ENCODE measurements at places on chromosomes 16 and 17.

GRCh38 chr17:10337976-10338375, 34.8 kb downstream of the MYH13 start:
- no peak for DNase-seq

GRCh38 chr17:40158438-40159013, 18.2 kb downstream of the CASC3 start:
- no peak for DNase-seq

GRCh38 chr17:19371259-19372010, 6.9 kb upstream of the MAPK7 start:
- DNase-seq: no peak

DNA sequence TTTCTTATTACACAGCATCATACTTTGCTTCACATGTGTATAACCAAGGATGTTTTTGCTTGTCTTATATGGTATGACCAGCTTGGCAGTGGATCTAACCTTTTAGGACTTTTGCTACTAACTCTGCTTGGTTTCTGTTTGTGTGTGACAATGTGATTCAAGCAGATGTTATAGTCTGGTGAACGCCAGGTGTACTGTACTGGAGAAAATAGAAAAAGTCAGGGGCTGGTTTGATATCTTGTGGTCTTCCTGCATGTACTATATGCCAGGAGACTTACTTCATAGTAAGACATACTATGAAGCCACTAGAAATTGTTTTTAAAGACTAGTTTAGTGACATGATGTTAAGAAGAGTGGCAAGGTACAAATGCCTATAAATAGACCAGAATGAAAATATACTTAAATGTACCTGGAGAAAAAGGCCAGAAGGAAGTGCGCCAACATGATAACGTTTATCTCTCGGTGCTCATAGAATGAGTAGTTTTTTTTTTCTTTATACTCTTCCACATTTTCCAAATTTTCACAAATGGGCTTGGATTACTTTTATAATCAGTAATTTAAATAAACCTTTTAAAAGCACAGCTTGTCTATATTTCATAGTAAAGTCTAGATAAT, 112.3 kb downstream of the PRKCA start:
- DNase-seq: no peak

DNA sequence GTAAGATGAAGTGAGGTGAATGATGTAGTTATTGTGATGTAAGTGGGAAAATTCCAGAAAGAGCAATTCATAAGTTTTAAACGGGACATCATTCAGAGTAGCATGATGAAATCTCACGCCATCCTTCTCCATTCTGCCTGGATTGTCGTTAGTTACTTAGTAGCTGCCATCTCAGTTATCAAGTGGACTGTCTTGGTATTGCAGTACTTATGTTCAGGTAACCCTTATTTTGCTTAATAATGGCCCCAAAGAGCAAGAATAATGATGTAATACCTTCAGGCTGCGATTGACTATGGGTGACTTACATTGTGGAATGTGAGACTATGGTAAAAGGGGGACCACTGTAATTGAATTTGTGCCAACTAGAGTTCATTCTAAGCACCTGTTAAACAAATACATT, 234.1 kb upstream of the TOM1L1 start:
- no peak for DNase-seq

- no peak for DNase-seq
Observed at GRCh38 chr17:48609033-48609432, 1.8 kb downstream of the HOXB7 start.

DNA sequence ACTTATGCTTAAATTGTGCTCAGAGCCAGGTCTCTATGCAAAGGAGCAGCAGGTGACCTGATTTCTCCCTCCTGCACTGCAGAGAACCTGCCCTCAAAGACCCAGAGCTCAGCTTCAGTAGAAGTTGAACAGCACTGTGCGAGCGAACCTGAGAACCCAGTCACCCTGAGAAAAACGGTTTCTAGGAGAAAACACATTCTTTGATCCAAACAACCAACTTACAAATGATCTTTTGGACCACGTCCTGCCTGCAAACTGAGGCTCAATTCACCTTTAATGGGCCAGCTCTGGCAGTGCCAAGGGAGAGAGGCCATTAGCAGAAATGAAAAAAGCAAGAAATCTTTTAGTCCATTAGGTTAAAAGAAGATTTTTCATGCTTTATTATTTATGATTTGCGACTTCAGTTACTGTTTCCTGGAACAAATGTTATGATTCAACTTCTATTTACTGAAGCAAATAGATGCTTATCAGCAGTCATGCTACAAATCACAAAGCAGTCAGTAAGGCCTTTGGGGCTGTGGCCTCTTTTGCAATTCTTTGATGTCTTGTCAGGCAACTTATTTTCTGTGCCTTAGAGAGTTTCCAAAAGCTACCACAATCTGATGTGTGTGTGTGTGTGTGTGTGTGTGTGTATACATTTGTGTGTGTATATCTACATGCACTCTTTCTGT, 65.7 kb upstream of the LRRC37A3 start:
- peak; percentile 49 for DNase-seq

DNA sequence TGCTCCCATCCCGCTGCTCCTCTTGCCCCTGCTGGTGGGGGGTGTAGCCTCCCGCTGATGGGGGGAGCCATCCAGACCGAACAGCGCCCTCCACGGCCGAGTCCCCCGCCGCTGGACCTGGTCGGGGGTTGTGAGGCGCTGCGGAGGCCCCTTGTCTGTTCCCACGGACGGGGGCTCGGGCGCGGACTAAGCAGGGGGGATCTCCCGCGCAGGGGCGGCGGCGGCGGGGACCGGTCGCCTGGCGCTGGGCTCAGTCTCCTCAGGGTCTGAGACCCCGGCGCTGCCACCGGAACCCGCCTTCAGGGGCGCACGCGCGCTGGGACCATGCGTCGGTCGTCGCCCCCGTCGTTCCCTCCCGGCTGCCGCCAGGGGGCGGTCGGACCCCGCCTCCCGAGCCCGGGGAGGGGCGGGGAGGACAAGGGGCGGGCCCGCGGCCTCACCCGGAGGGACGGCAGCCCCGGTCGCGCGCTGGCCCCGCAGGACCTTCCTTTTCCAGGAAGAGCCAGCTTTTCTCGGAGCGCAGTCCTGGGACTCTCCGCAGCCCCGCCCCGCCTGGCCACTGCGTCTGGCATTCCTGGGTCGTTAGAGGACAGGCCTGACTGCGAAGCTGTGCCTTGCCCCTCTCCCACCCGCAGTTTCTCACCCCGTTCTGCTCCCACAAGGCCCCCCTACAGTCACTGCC, 6.3 kb upstream of the IL32 start:
- DNase-seq: peak; percentile 77

DNA sequence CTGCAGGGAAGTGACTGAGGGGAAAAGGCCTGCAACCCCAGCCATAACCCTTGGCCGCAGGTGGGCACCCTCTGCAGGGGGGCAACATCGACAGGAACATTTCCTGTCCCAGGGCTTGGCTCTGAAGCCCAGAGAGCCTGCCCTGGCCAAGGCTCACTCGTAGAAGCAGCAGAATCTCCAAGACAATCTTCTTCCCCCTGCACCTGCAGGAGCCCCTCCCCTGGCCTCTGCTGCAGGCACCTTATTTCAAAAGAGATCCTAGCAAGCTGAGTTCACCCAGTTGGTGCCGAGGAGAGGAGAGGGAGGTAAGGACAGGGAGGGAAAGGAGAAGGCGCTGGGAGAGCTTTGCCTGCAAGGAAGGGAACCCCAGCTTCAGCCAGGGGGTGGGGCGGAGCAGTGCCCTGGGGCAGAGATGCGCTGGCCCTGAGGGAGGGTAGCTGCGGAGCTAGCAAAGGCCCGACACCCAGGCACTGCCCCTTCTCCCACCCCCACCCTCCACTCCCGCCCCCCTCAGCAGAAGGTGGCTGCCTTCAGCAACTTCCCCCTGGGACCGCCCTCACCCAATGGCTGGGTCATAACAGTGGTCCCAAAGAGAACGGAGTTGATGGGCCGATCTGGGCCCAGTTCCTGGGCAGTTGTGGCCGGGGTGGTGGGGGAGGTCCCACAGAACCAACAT, 104.3 kb upstream of the TNRC6C start:
- no peak for DNase-seq

DNA sequence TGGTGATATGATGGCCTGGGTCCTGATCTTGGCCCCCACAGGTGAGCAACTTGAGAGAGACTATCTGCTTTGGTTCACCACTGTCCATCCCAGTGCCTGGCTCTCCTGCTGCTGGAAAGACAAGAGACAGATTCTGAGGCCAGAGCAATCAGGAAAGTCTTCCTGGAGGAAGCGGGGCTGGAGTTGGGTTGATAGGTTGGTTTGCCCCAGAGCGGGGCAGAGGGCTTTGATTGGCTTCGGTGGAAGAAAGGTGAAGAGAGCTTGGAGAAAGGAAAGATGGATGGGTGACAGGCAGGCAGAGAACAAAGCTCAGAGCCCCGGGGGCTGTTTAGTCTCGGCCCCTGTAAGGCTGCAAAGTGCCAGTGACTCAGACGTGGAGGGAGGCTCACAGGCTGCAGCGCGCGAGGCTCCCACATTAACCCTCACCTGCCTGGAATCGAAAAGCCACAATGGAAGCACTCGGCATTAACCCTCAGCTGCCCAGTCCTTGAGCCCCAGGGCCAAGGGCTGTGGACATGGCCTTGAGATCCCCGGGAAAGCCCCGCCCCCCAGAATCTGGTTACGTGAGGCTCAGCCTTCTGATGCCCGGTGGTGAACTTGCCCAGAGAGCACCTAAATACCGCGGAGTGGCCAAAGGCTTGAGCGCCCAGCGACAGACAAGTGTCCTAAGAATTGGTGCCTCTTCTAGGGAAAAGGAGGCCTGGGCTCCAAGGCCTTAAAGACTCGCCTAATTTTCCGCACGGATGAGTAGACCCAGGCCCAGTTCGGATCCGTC, 996 bp upstream of the CPNE2 start:
- DNase-seq: no peak

- DNase-seq: no peak
Observed at GRCh38 chr16:57341441-57342303, 16.9 kb upstream of the CCL22 start.

DNA sequence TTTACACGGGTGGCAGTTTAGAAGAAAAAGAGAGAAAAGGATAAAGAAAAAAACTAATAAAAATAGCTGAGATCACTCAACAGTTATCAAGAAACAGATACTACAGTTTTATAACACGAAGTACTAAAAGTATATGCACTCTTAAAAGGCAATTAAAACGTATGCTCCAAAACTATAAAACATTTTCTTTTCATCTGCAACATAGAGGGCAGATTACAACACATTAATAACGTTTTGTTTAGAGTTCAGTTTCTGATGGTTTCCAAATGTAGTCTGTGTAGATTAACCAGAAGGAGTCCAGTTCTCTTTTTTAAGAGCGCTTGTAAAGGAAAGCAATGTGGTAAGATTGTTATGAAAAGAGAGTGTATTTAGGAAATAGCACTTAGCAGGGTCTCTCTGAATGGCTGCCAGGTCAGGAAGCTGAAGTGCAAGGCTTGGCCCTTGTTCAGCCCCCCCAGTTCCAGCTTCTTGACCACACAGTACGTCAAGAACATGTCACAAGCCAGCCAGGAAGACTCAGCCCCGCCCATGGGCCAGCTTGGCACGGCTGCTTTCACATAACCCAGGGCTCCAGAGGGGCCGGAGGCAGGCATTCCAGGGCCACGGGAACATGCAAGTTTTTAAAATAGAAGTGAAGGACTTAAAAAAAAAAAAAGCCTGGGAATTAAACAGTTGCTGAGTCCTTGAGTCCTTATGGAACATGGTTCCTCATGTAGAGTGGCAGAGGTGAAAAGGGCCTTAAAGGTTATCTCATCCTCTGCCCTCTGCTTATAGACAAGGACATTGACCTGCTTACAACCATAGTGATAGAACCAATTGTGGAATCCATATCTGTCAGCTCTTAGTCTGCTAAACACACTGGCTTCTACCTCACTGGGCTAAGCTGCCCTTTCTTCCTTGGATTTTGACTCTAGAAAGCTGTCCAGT, 147.4 kb upstream of the TBX2 start:
- DNase-seq: peak; percentile 90

- peak; percentile 22 for DNase-seq
Observed at GRCh38 chr17:38598536-38598935, 7.2 kb downstream of the SRCIN1 start.

DNA sequence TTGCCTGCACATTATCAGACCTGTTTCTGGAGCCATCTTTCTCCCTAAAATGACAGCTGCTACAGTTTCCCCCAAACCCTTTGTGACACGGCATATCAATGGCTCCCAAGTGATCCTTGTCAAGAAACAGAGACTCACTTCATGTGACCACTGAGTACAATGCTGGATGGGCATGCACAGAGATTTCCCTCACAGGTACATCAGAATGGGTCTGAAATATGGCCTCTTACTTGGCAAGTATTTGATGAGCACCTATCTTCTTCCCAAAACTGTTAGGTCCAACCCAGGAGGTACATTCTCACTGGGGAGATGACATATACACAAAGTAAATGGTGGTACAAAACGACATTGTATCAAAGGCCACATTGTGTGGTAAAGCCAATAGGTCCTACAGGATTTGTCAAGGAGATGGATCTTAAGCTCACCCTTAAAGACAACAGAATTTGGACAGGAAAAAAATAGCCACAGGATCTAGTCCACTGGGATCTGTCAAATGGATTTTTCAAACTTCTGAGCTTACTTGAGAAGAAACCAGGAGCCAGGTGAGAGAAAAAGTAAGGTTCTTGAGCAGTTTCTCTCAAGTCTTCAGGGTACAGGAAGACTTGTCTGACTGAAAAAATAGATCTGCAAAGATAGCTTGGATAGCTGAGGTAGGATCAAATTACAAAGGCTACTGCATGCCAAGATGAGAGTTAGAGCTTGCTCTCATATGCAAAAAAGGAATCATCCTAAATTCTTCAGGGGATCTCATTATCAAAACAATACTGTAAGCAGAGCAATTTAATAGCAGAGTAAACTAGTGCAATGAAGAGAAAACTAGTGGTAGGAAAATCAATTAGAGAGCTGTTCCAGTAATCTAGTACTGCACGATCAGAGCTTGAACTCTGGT, 28.8 kb downstream of the RNF43 start:
- DNase-seq: no peak

DNA sequence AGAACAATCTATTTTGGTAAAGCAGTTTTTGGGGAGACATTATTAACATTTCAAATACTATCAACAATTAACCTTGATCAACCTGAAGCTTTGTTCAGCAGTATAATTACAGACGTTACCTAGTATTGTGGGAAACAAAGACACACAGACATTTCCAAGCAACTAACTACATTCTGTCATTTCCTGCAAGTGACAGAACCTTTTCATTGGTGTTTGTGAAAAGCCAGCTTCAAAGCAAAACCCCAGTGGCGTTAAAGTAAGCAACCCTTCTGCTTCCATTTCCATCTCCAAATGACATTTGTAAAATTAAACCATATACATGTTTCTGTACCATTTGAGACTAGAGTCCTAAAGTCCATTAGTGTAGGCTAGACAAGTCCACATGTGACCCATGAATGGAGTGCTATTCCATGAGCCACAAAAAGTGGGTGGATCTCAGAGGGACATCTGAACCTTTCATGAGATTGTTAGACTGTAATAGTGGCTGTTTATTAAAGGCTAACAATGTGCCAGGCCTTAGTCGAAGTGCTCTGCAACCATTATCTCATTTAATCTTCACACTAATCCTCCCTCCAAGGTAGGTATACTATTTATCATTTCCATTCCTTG, 101.2 kb downstream of the SSH2 start:
- DNase-seq: no peak

Measured in KG1 (cell line).